Stimulated activated CD4-positive, alpha-beta T cell treated with anti-CD3 and anti-CD28 coated beads, TNF-alpha, amount 100 ng/mL, for 4 hours (primary cell): ENCODE measurements at places on chromosomes 4 and X.

DNA sequence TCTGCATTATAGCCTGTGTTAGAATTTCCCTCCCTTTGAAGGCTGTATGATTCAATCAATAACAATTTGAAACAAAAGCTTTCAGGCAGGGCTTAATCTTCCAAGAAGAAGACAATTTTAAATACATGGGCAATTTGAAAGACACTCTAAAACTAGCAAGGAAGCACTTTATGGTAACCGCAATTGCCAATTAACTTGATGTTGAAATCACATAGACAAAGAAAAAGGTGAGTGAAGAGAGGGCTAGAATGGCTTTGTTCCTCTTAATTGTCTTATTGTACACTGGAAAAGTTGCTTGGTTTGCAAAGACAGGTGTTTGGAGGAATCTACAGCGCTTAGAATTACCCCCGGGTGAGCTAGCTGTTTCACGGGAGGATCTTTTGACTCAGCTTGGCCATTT, 74.4 kb upstream of the PRKX start:
- no peak for DNase-seq

DNA sequence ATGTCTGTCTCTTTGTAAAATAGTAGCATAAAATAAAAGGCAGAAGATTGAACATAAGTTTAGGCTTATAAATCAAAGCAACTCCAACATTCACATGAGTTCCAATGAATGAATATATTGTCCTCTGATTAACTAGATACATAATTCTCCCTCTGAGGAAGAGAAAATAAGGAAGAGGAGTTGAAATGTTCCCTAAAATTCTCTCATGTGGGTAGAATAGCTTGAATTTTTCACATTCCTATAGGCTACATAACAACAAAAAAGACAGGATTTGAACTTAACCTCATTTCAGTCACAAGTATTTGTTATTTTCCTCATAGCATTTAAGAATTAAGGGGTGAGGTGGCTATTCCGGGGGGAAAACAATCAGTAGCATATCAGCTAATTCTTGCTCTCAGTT, 462.4 kb upstream of the NDST4 start:
- DNase-seq = no peak

DNA sequence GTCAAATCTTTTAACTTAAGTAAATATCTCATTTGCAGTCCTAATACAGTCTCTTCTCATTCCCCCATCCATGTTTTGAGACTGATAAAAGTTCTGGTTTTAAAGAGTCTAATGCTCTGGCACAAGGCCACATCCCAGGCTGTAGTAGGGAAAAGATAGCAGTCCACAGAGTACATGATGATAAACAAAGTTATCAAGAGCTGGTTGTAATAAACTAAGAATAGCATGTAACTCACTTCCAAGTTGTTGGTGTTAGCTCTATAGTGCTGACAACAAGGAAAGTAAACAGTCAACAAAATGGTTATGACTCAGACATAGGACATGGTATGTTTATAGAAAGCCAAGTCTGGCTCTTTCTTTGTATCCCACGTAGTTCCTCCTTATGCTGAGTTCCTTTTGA, 21.8 kb upstream of the AREG start:
- no peak for DNase-seq

DNA sequence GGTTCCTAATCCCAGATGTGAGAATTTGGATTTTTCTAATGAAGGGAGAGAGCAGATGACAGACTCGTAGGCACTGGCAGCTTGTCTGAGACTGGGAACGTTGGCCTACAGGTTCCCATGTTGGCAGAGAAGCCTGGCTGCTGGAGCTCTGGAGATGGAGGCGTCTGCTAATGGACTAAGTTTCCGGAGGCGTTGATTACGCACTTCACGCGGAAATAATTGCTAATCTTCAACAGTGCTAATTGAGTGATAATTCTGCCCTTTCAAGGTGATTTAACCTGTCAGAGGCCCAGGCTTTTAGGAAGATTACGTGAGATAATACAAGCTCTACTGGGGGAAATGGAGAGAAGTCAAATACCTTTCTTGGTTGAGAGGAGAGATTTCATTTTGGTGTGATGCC, 77.4 kb downstream of the PSAPL1 start:
- DNase-seq = no peak

GRCh38 chrX:12118134-12118533, 20.1 kb upstream of the FRMPD4 start:
- DNase-seq = no peak

DNA sequence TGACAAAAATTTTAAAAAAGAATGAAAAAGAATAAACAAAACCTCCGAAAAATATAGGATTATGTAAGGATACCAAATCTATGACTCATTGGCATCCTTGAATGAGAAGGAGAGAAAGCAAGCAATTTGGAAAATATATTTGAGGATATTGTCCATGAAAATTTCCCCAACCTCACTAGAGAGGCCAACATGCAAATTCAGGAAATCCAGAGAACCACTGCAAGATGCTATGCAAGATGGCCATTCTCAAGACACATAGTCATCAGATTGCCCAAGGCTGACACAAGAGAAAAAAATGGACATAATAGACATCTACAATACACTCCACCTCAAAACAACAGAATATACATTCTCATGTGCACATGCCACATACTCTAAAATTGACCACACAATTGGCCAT, 135.9 kb upstream of the SPANXB1 start:
- no peak for DNase-seq

DNA sequence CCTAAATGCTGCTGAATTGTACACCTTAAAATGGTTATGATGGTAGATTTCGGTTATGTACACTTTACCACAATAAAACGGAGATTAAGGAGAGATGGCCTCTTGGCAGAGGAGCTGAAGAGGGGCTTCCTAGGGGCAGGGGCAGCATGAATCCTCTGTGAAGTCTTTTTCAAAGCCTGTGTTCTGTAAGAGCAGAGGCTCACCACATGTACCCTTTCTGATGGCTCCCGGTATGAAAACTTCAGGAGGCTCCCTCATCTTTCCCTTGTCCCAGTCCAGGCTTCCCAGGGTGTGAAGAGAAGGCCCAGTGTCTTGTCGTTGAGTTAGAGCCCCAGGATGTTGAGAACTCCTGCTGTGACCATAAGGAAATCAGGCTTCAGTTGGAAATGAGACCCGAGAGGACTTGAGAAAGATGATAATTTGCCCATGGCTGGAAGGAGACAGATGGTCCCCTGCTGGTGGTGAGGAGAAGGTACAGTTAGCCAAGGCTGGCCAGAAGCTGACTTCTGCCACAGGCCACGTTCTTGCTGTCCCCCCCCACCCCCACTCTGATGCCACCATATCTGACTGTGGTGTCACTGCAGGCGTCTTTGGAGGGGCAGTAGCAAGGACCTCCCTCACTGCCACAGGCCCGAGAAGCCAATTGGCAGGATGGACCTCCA, 31.8 kb upstream of the MTM1 start:
- DNase-seq = no peak
